NCI-H1092 (cell line): ENCODE measurements at places on chromosomes 3 and 15.

GRCh38 chr15:42111924-42112323 lies 17.6 kb upstream of the PLA2G4D start:
- no peak for DNase-seq

DNA sequence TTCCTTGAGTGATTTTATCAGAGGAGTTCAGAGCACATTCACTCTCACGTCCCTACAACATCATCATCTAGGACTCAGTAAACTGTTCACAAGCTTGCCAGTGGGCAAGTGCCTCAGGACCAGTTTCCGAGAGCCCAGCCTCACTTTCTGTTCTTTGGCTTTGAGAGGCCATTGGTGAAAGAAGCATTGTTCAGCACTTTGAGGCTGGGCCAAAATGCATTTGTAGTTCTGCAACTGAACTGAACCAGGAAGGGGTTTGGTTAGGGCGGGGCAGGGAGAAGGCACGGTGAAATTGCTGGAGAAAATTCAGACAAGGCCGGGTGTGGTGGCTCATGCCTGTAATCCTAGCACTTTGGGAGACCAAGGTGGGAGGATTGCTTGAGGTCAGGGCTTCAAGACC lies 222.1 kb upstream of the CHRM5 start:
- DNase-seq = no peak

DNA sequence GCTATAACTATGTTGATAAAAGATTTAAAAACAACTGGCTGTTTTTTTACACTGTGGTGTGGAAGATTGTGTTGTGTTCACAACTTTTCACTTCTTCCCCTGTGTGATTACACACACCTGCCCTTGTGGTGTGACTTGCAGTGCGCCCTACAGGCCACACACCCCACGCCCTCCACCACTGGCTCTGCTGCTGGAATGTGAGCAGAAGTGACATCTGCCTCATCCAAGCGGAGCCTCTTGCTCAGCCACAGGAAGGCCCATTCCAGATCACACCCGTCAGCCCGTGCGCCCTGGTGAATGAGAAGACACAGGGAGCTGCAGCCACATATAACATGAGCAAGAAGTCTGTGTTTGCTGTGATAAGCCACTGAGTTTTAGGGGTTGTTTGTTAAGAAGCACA lies 7.0 kb downstream of the CCR2 start:
- no peak for DNase-seq

DNA sequence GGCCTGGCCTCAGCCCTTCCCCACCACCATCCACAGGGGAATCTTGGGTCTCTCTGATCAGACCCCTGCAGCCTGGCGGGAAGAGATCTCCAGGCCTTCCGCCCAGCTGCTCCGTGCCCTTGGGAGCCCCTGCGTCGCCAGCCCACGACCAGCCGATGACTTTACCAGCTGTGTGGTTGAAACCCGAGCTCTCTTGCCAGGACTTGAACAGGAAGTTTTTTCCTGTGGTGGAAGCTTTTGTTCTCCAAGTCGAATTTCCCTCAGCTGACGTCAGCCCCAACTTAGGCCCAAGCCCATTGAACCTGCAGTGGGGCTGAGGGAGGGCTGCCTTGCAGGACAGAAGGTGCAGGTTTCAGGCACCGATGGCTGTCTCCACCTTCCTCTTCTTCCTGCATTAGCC lies 51.7 kb upstream of the SMAD3 start:
- no peak for DNase-seq

- DNase-seq = peak; percentile 32
These were observed 293.8 kb downstream of the MEX3B start for GRCh38 chr15:81751816-81752545.

DNA sequence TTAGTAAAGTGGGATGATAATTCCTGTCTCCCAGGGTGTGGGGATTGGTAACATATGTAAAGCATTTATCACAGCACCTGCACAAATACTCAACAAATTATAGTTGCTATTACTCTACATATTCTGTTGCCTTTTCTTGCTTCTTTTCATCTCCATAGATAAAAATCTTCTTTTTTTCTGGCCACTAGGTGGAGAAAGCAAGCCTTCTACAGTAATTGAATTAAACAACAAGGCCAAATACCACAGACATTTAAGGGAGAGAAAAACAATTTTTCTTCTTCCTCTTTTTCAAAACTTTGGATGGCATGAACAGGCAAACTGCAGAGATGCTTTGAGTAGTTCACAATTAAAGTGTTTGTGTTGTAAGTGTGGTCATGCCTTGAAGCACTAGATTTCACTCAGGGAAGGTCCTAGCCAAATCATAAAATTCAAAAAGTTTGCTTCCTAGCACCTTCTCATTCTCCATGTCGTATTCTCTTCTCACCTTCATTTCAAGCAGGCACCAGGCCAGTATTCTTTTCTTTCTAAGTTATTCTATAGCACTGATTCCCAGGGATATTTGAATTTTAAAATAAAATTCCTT lies 493.4 kb upstream of the TGFBR2 start:
- peak; percentile 47 for DNase-seq

DNA sequence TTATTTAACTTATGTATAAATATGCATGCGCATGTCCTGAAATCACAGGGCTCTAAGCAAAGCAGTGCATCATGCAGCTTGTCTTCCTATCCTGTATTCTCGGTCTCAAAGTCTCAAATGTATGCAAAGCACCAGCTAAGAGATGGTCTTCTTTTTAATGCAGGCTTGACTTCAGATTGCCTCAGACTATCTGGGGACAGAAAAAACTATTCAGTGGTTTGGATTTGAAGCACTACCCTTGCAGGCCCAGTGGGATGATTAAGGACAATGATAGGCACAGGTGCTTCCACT lies 18.5 kb upstream of the NMNAT3 start:
- no peak for DNase-seq

GRCh38 chr3:127421943-127422662 lies 134.3 kb upstream of the PRR20G start:
- DNase-seq = no peak

- no peak for DNase-seq
These were observed 136.3 kb downstream of the FOXP1 start for GRCh38 chr3:71447197-71447596.

GRCh38 chr15:101464999-101465669 lies 24.4 kb downstream of the PCSK6 start:
- no peak for DNase-seq

GRCh38 chr15:70415398-70415797 lies 317.7 kb upstream of the TLE3 start:
- DNase-seq = peak; percentile 3

DNA sequence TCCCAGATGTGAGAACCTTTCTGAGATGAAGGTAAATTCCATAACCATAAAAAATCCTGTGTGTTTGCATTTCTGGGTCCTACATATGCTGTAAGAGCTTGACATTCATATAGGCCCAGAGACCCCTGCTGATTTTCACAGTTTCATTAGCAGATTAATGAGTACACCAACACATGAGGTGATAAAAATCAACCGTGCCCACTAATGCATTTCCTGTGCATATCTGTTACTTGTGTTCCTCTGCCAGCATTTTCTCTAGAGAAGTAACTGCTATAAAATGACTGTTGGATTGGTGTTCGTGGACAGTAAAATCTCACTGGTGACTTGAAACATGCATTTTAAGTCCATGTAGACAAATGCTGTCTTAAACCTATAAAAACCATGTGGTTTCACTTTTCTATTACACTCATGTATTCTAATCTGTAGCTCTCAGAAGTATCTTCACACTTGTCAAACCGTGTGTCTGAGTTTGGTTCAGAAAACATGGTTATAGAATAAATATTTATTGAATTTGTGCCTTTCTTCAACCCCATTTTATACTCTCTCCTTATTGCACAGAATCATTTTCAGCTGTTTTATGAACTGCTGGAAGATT lies 14.6 kb downstream of the MAP2K5 start:
- DNase-seq = no peak

DNA sequence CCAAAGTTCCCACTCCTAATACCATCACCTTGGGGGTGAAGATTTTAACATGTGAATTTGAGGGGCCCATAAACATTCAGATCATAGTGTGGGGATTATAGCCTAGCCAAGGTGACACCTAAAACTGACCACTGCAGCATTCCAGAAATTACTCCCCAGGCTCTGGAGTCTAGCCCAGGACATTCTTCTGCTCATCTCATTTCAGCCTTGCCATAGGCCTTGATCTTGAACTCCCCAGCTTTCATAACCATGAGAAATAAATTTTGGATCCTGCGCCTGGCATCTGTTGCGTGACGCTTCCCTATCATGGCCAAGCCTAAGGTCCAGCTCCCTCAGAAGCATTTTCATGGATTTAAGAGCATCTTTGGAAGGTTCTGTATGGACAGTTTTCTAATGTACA lies 502.9 kb upstream of the THBS1 start:
- DNase-seq = no peak

- DNase-seq = no peak
These were observed 328.7 kb downstream of the RYR3 start for GRCh38 chr15:33639456-33639855.

- no peak for DNase-seq
These were observed 43.9 kb downstream of the ACAN start for GRCh38 chr15:88847144-88847543.

DNA sequence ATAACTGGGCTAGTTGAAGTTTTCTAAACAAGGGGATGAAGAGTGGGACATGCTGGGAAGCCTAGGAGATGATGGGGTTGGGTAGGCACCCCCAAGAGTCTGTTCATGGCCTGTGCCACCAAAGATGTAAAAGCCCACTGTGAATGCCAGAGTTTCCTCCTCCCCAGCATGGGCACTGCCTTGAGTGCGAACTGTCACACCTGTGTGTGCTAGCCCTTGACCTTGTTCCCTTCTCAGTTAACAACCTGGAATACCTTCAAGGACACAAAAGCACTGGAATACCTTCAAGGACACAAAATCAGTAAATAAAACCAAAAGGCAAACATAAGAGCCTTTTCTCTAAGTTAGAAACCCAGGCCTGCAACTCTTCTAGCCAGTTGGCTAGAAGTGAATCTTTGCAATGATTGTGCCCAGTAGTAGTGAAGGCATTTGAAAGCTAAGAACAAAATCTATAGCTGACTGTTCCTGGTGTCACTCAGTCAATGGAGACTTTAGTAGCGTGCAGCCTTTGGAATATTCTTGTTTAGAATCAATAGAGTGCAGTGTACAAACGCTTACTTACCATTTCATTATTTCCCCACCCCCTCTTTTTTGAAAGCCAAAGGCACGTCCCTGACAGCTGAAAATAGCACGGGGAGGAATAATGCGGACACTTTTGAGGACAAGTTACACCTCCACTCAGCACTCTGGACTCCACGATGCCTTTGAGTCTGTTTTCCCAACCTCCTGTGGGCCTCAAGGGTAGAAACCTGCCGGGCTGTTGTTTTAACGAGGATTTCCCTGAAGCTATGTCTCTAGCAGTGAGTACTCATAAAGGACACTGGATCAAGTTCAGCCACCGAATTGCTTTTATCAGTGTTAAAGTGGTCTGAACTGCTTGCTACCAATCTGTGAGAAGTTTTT lies 24.2 kb downstream of the PSMD6 start:
- no peak for DNase-seq

DNA sequence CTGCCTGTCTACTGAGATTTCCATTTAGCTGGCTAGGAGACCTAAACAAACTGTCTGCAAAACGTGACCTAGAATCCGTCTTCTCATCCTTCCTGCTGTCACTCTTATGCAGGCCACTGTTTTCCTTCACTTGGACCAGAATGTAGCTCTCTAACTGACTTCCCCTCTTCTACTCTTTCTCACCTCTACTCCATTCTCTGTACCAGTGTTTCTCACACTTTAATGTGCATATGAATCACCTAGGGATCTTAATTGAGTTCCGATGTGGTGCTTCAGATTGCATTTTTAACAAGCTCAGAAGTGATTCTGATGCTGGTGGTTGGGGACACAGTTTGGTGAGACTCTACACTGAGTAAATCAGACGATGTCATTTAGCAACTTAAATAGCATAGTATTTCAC lies 1.6 kb upstream of the GBE1 start:
- no peak for DNase-seq

GRCh38 chr15:36575266-36575665 lies 4.2 kb upstream of the CDIN1 start:
- DNase-seq = no peak

DNA sequence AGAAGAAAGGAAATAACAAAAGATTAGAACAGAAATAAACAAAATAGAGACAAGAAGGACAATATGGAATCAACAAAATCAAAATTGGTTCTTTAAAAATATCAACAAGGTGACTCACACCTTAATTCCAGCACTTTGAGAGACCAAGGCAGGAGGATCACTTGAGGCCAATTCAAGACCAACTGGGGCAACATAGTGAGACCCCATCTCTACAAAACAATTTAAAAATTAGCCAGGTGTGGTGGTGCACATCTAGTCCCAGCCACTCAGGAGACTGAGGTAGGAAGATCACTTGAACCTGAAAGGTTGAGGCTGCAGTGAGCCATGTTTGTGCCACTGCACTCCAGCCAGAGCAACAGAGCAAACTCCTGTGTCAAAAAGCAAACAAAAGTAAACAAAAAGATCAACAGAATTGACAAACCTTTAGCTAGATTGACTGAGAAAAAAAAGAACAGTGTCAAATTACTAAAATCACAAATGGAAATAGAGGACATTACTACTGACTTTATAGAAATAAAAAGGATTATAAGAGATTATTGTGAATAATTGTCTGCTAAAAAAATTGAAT lies 190.7 kb upstream of the CGNL1 start:
- DNase-seq = no peak

DNA sequence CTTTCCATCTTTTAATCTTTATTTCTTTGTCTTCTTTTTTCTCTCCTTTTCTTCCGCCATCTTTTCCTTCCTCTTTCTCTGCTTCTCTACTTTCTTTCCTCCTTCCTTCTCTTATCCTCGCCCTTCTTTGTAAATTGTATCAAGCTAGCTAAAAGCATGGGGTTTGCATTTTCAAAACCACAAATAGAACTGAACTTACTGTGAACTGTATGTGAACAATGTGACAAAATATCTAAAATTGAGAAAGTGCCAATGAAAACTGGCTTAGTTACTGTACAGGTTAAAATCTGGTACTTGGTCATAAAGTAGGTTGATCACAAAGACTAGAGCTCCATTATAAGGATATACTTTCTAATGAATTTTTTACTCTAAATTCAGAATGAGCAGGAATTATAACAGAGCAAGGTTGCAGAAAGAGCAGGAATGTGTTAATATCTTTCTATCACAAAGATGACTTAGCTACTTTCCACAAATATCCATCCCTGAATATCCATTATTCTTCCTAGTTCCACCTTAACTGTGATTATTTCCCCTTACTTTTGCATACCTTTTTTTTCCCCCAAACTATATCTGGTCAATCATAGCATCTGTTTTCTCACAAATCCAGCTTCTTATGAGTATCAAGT lies 122.4 kb downstream of the LSAMP start:
- DNase-seq = no peak

DNA sequence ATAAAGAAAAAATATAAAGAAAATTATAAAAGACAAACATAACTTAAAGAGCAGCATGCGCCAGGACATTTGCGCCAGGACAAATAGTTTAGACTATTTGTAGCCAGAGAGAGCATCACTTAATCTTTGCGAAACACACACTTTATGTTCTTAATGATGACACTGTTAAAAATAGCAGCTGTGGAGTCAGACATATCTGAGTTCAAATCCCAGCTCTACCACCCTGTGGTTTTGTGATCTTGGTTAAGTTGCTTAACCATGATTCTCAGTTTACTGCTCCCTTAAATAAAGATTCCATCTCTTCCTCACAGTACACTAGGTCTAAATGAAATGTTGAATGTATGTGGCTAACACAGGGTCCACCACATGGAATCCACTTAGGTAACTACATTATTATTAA lies 31.4 kb downstream of the KCNMB2 start:
- no peak for DNase-seq
